Transverse colon (tissue), 4 donors: ENCODE measurements at places on chromosomes 2 and 18. TPM values are rescaled to one million over a fixed set of nuclear protein-coding genes. Genes with fewer than 3 reads are reported as not detected.

- no peak overlapping the region for H3K4me3 ChIP-seq
- H3K36me3 ChIP-seq = peaks cover 3% of the 10 kb centered on the region
- no peak overlapping the region for H3K27ac ChIP-seq
- H3K27me3 ChIP-seq = no peaks in the 10 kb centered on the region
- no peaks in the 10 kb centered on the region for H3K4me1 ChIP-seq
- no peak for DNase-seq
Observed at GRCh38 chr2:98568161-98568956, 40.0 kb downstream of the COA5 start.

The WIPF1 gene
- total RNA-seq = 32.6 TPM

The UBR3 gene
- total RNA-seq = 79.0 TPM

DNA sequence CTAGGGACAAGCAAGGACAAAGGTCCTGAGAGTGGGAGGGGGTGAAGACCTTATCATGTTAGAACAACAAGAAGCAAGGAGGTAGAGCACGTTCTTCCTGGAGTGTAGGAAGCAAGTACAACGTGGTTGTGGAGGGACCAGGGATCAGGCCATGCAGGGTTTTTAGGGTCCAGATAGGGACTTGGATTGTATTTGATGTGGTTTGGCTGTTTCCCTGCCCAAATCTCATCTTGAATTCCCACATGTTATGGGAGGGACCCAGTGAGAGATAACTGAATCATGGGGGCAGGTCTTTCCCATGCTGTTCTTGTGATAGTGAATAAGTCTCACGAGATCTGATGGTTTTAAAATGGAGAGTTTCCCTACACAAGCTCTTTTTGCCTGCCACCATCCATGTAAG lies 53.2 kb downstream of the ICA1L start:
- no peak overlapping the region for H3K4me3 ChIP-seq
- H3K4me1 ChIP-seq = no peaks in the 10 kb centered on the region
- H3K27me3 ChIP-seq = no peaks in the 10 kb centered on the region
- H3K36me3 ChIP-seq = no peaks in the 10 kb centered on the region
- DNase-seq = no peak

The SPATA3 gene
- total RNA-seq = not detected

DNA sequence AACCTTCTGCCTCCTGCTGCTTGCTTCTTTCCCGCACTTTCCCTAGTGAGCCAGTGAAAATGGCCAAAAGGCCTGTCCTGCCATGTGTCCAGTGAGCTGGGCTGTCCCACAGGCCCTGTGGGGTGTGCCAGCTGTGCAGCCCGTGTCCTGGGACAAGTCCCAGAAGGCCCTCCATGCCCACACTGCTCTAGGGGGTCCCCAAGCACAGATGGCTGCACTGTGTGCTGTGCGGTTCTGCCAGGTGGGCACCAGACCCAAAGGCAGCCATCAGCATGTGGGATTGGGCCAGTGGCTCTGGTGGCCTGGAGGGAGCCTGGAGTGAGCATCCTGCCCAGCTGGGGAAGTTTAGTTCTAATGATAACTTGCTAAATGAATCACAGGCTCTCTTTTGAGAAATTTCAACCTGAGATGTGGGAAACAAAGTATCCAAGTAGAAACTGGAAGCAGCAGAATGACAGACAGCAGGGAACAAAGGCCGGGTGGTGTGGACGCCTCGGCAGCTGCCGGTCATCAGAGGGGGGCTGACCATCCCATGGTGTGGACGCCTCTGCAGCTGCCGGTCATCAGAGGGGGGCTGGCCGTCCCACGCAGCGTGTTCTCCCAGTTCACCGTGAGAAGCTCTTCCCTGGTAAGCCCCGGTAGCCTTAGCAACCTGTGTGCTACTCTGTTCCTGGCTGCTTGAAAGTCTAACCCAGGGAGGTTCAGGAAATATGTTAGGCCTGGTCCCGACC lies 9.9 kb upstream of the CNDP2 start:
- no peak for DNase-seq
- H3K27ac ChIP-seq = no peak overlapping the region
- no peaks in the 10 kb centered on the region for H3K27me3 ChIP-seq
- H3K4me3 ChIP-seq = no peak overlapping the region

The FBLN7 gene
- total RNA-seq = not detected

DNA sequence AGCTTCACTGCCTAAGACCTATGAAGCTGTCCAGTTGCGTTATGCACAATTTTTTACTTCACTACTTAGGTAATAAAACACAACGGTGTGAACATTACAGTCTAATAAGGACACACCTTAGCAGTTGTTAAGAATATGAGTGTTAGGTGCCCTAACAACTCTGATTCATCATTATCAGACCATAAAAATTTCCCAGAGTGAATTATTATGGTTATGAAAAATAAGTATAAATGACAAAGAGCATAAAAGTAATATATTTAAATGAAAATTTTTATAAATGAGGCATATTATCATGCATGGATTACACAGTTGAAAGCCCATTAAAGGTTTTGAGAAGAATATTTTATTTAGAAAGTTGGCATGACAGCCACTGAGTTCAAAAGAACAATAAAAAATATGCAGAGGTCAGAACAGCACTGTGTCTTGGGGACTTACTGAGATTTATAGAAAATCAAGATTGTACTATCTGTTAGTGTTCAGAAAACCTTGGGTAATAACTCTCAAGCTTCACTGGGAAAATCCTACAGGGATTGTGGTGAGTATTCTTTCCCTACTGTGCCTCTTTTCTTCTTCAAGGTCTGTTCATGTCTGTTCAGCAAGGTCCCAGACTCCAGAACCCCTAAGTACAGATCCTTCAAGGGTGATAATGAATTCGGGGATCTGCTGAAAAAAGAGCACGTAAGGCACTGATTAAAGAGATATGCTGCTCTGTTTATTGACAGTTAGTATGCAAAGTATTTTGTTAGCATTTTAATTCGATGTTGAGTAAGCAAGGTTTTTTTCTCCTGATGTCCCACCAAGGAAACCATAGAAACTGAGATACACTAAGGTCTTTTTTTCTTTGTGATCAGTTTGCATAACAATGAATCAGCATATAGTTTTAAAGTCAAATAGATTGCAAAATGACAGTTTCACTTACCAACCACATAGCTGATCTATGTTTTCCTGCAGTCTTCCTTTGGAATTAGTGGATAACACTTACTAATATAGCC lies 250.0 kb downstream of the DSEL start:
- H3K4me3 ChIP-seq = no peak overlapping the region
- no peaks in the 10 kb centered on the region for H3K4me1 ChIP-seq
- no peaks in the 10 kb centered on the region for H3K27me3 ChIP-seq
- no peaks in the 10 kb centered on the region for H3K36me3 ChIP-seq
- H3K27ac ChIP-seq = no peak overlapping the region
- no peak for DNase-seq

- H3K4me3 ChIP-seq = no peak overlapping the region
- no peaks in the 10 kb centered on the region for H3K4me1 ChIP-seq
- no peak for DNase-seq
- no peaks in the 10 kb centered on the region for H3K36me3 ChIP-seq
- H3K27ac ChIP-seq = no peak overlapping the region
- H3K27me3 ChIP-seq = no peaks in the 10 kb centered on the region
Observed at GRCh38 chr2:148900350-148900837, 25.4 kb downstream of the KIF5C start.

The GPR39 gene
- total RNA-seq = 85.3 TPM
